T1000 (cell line): ENCODE measurements at places on chromosomes 12 and 14.
A peak's percentile ranks its signal among the peaks of the same experiment; 100 is the strongest.

DNA sequence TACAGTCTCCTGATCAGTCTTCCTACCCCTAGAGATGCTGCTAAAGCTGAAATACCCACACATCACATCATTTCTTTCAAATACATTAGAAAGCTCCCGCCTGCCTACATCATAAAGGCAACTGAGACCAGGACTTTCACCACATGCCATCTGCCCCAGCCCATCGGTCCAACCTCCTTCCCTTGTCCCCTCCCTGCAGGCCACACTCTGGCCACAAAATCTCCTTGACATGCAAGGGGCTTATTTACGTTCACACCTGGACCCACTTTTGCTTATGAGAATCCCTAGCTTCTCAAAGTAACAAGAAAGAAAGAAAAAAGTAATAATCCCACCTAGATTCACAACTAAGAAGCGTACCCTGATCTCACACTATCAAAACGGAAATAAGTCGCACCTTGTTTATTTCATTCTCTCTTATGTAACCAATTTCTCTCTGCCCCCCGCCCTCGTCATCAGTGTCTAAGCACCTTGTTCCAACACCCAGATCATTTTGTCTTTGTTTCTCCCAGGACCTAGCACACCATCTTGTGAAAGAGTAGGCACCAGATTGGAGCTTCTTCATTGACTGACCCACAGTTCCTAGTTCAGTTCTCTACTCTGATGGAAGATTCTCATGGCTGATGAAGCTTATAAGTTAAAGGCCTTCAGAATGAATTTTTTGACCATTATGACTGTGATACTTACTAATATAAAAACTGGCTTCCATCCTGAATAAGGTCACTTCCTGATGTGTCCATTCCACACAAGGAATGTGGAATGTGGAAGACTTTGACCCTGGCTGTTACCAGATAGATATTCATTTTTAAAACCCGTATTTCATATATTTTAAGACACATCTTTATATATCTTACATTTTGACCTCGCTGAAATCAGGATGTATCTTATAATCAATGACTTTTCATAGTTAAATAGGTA is 7.7 kb downstream of the WSB2 start:
- DNase-seq = no peak

GRCh38 chr14:34179727-34180126 is 228.9 kb upstream of the EGLN3 start:
- no peak for DNase-seq

DNA sequence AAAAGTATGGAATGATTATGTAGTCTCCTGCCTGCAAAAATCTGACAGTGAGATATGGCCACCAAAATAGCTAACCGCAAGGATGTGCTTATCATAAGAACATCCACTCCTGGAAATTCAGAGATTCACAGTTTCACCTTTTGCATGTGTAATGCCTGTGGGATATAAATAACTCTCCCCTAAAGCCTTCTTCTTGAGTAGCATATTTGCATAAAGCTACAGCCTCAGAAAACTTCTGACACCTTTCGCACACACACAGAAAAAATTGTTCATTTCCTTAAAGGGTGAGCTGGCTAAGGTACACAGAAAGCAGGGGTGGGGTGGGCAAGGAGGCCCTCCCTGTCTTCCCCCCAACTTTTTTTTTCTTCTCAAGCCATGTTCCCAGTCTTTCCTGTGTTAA is 3.1 kb upstream of the IGF1 start:
- DNase-seq = no peak

DNA sequence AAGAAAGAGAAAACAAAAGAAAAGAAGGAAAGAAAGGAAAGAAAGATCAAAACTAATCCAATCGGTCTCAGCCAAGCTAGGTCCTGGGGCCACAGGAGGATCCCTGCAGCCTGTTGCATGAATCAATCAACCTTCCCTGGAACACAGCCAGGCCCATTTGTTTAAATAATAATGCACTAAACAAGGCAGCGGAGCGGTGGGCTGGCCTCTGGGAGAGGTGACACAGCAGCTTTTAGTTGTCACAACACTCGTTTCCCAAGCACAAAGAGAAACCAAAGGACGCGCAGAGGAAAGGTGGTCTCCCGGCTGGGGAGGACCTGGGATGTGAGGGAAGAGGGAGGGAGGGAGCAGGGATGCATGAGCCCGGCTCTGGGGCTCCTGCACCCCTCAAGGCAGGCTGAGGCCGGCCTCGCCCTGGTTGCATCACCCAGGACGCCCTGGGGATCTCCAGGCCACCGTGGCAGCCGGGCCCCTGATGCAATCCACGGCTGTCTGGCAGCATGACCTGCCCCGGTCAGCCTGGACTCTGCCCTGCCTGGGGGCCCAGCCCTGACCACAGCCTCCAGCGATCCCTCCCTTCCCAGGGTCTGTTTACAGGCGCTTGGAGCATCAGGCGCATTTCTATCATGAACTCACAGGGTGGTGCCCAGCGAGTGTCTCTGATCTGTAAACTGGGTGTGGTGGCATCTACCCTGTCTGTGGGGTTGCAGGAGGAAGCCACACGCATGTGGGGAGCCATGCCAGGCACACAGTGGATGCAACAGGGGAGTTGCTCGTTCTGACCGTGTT is 32.5 kb downstream of the MMP17 start:
- DNase-seq = peak; percentile 66

- DNase-seq = no peak
These were observed 1134.1 kb downstream of the VRK1 start for GRCh38 chr14:97931273-97931672.

- no peak for DNase-seq
These were observed 1.6 kb upstream of the RPL10L start for GRCh38 chr14:46653031-46653755.

DNA sequence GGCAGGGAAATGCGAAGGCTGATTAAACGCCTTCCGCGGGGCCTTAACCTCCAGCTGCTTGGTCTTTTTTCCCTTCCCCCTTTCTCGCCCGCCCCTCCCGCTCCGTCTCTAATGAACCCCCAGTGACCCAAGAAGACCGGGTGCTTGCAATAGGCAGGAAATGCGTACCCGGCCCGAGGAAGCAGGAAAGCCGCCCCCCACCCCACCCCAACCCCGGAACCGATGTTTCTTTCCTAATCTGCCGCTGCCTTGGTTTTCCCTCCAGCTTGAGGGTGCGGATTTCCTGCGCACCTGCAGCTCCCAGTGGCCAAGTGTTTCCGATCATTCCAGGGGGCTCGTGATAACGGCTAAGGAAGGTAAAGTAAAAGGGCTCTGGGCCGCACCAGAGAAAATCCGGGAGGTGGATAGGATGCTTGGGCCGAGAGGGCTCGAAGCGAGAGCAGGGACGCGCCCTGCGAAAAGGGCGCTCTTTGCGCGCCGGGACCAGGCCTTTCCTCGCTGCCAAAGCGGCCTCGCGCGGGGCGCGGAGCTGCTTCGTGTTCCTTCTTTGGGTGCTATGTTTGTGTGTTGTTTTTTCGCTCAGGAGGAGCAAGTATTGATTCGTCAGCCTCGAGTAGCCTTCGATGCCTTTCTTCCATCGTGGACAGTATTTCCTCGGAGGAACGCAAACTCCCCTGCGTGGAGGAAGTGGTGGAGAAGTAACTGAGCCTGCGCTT is 983 bp downstream of the MYF6 start:
- DNase-seq = no peak

DNA sequence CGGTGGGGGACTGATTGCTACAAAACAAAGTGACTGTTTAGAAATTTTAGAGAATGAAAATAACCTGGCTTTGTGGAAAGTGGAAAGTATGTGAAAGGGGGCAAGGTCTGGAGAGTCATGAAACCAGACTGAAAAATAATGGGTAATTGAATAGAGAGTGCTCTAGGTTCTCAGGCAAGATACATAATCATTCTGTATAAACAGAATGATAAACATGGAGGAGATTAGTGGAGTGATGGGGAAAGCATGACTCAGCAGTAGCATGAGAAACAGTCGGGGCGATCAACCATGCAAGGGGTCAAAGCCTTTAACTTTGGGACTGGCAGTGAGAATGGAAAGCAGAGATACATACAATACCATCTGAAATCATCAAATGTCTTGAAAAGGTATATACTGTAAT is 332.5 kb downstream of the CCER1 start:
- DNase-seq = no peak

DNA sequence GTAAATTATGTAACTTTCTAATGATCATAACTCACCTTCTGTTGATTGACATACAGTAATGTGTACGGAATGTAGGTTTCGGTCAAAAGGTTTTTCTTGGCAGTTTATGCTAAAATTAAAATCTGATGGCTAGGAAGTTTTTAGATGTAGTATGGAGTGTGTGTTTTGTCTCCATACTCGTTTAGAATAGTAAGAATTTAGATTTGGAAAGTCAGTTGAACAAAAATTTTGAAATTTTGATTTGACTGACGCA is 859 bp downstream of the PALS1 start:
- no peak for DNase-seq

GRCh38 chr14:21735639-21736307 is 62.2 kb upstream of the OR4E1 start:
- DNase-seq = no peak

- DNase-seq = no peak
These were observed 89.3 kb upstream of the TTC7B start for GRCh38 chr14:90905531-90905930.

GRCh38 chr12:4725057-4725456 is 4.9 kb downstream of the GALNT8 start:
- no peak for DNase-seq

DNA sequence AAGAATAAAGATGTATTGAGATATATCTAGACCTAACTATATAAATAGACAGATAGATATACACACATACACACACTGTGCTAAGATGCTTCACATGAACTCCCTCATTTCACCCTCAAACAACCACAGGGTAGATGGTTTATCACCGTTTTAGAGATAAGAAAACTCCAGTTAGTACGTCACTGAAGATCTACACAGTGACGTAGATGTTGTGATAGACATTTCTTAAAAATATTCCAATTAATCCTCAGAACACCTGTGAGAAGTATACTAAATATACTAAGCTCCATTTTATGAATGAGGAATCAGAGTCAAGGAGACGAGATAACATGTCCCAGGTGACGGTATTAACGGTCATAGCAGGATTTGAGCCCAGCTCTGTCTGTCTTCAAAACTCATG is 31.5 kb downstream of the CCDC60 start:
- no peak for DNase-seq

DNA sequence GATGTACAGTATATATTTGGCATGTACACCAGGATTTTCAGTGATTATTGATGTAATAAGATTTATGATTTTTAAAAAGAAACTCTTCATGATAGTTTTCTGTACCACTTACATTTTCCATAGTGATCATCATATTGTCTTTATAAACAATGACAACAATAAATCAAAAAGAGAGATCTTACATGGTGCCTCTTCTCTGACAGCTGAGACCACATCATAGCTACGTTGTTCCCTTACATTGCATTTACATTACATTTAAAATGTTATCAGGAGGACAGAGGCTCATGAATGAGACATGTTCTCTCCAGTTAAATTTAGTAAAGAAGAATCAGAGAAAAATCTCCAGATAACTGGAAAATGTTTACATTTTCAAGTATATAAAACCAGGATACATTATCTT is 112.4 kb downstream of the PRKCH start:
- DNase-seq = no peak

- DNase-seq = no peak
These were observed 431.3 kb downstream of the NPAS3 start for GRCh38 chr14:33369972-33370371.
